ENCODE measurements at places on chromosomes 1 and 21.

GRCh38 chr1:113281550-113281949 is 108.8 kb upstream of the MAGI3 start:
- DNase-seq = no peak

- peak; percentile 43 for DNase-seq
These were observed 6.2 kb upstream of the ZNF281 start for GRCh38 chr1:200415789-200416593.

DNA sequence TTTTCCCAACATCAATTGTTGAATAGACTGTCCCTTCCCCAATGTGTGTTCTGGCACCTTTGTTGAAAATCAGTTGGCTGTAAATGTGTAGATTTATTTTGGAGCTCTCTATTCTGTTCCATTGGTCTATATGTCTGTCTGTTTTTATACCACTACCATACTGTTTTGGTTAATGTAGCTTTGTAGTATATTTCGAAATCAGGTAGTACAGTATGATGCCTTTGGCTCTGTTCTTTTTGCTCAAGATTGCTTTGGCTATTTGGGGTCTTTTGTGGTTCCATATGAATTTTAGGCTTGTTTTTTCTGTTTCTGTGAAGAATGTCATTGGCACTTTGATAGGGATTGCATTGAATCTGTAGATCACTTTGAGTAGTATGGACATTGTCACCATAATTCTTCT is 8.1 kb downstream of the ACOT11 start:
- DNase-seq = no peak

GRCh38 chr1:243791586-243792267 is 58.3 kb downstream of the AKT3 start:
- no peak for DNase-seq

- DNase-seq = peak; percentile 61
These were observed 258.5 kb downstream of the TRABD2B start for GRCh38 chr1:47738560-47739182.

DNA sequence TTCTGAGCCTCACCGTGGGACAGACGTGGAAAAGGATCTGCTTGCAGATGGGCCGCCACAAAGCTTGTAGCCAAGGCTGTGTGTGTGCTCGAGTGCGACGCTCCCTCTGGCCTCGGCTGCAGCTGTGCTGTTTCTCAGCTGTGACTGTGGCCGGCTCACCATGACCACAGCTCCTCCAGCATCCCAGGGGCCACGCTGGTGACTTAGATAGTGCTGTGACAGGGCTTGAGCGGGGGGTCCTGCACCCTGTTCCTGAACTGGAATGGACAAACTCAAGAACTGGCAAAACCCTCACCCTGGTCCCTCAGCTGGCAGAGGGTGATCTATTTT is 17.4 kb upstream of the ACTRT2 start:
- DNase-seq = no peak

- DNase-seq = no peak
These were observed 613.3 kb upstream of the PLXNA2 start for GRCh38 chr1:208857465-208857864.
